ENCODE measurements at places on chromosomes 2 and 18.

- DNase-seq, result no peak
These were observed 4.6 kb downstream of the SP140 start for GRCh38 chr2:230230087-230230486.

GRCh38 chr2:218536804-218537494 lies 31.2 kb downstream of the USP37 start:
- DNase-seq, result no peak

DNA sequence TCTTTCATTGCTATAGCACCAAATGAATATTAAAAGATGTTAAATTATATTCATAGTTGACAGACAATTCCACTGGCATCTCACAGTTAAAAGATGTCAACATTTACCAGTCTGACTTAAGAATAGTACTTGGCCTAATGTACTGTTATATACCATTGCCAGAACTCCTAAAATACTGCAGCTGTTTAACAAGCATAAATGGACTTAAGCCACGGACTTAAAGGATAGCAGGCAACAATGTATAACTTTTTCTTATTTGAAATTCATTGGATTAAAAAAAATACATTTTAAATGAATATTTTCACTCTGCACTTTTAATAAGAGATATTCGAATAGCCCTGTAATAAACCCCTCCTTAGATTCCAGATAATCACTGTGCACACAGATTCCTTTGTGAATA lies 3.8 kb downstream of the TCF4 start:
- DNase-seq, result no peak

GRCh38 chr2:222049946-222050345 lies 248.9 kb downstream of the PAX3 start:
- DNase-seq, result no peak

DNA sequence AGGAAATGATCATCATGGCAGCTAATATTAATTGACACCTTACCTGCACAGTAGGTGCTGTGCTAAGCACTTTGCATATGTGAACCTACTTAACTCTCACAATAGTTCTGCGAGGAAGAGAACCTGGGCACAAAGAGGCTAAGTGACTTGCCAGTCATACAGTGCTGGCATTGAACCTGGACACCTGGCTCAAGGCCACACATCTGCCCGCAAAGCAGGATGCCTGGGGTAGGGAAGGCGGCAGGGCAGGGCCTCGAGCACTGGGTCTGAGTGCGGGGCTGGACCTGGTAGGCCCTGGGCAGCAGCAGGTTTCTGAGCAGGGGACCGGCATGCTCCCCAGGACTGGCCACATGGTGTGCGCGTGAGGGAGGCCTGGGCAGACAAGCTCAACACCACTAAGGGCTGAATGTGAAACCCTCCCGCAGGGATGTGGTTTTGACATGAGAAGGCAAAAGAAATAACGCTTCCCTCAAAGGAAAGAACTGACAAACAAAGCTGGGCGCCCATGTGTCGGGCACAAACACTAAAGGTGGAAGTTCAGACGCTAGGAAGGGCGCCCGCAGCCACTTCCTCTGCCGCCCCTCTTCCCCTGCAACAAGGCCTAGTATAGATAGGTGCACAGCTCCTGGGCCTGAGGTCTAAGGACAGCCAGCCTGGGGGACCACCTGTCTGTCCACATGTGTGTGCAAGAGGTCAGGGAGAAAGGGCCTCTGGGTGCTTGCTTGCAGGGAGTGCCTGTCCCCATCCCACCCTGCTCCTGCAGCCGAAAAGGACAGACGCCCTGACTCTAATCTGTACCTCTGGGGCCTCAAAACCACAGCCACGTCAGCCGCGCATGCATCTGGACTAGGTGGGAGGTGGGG lies 92.5 kb downstream of the ZFP36L2 start:
- DNase-seq, result no peak

DNA sequence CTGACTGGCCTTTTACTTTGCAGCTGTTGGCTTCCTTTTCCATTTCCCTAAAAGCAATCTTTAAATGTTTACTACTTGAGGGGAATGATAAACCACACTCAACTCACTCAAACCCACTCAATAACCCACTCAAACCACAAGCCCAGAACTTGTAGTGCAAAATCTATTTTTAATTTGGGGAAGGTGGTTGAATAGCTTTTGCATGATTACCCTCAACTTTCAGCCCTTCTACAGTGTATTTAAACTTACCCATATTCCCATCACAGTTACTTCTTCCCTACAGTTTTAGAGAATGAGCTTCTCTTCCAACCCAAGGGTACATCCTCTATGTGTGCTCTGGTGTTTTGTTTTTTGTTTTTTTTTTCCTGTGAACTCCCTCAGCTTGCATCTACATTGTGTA lies 636.1 kb downstream of the TDRD15 start:
- DNase-seq, result no peak

DNA sequence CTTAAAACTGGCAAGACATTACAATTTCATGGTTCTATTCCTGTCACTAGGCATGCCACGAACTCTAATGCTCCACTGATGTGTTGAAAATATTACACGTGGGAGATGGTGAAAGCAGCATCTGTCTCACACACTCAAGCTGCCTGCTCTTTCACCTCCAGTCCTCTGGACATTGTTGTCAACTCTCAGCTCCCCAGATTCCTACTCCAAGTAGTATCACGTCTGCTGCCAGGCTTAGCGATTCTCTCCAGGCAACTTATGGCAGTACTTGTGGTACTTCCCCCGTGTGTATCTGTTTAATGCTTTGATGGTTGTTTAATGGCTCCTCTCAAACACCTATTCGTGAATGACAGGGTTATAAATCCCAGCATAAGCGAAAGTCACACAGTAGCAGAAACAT lies 103.8 kb downstream of the TMEFF2 start:
- no peak for DNase-seq

- DNase-seq, result no peak
These were observed 21.9 kb downstream of the METTL8 start for GRCh38 chr2:171411791-171412483.

- no peak for DNase-seq
These were observed 43.3 kb upstream of the RAB1A start for GRCh38 chr2:65172994-65173790.

- no peak for DNase-seq
These were observed 38.0 kb downstream of the PTRHD1 start for GRCh38 chr2:24754985-24755705.

DNA sequence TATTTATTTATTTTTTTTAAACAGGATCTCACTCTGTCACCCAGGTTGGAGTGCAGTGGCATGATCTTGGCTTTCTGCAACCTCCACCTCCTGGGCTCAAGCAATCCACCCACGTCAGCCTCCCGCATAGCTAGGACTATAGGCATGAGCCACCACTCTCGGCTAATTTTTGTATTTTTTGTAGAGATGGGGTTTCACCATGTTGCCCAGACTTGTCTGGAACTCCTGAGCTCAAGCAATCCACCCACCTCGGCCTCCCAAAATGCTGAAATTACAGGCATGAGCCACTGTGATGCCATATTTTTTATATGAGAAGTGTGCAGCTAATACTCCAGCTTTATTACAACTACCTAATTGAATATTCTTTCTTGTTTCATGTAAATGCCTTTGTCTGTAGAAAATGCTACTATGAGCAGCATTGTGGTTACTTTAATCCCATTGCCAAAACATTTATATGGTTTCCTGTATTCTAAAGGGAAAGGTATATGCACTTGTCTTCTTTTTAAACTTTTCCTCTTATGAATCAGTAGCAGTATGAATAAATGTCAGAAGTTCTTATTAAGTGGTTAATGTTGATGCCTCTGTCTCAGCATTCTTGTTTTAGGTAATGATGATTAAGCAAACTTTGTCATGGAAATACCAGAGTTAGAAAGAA lies 9.5 kb upstream of the BCL2L11 start:
- no peak for DNase-seq

DNA sequence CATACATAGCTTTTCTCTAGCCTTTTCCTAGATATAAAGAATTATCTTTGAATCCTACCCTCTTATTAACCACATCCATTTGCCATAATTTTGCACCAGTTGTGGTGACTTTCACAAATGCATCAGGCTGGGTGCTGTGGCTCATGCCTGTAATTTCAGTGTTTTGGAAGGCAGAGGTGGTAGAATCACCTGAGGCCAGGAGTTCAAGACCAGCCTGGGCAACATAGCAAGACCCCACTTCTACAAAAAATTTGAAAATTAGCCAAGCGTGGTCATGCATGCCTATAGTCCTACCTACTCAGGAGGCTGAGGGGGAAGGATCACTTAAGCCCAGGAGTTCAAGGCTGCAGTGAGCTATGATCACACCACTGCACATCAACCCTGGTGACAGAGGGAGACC lies 672.4 kb upstream of the CHAC2 start:
- no peak for DNase-seq

- DNase-seq, result no peak
These were observed 564.9 kb upstream of the MEX3C start for GRCh38 chr18:51762373-51762772.

- no peak for DNase-seq
These were observed 14.0 kb upstream of the CREG2 start for GRCh38 chr2:101401326-101401665.

- no peak for DNase-seq
These were observed 79.2 kb downstream of the SETBP1 start for GRCh38 chr18:44759925-44760342.

DNA sequence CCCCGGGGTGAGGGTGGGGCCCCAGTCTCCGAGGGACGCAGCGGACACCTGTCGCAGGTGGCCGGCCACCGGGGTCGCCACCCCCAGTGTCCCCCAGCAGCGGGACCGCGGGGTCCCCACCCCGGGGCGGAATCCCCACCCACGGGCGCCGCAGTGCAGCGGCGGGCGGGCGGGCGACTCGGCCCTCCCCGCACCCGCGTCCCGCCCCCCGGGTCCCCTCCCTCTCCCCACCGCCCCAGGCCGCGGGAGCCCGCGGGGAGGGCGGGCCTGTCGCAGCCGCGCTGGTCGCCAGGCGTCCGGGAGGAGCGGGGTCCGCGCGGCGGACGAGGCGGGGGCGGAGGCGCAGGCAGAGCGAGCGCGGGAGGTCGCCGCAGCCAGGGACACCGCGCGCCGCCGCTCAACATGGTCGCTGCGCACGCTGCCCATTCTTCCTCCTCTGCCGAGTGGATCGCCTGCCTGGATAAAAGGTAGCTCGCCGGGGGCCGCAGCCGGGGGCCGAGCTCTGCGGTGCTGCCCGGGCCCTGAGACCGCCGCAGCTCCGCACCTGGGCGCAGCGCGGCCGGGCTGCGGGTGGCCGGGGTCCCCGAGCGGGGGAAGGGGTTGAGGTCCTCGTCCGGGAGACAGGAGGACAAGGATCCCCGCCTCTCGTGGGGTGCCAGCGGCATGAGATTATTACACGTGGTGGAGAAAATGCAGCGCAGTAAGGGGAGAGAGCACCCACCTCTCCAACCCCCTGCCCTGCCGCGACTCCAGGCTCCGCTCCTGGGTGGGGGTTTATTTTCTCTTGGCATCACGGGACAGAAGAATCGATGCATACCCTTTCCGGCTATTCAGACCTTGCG lies at the start of gene RAPGEF4:
Gene RAPGEF4 (plus strand): TSS at position 264 of the 842 bp plus-strand sequence. CDS start 139 bp downstream, at position 403.
- no peak for DNase-seq

DNA sequence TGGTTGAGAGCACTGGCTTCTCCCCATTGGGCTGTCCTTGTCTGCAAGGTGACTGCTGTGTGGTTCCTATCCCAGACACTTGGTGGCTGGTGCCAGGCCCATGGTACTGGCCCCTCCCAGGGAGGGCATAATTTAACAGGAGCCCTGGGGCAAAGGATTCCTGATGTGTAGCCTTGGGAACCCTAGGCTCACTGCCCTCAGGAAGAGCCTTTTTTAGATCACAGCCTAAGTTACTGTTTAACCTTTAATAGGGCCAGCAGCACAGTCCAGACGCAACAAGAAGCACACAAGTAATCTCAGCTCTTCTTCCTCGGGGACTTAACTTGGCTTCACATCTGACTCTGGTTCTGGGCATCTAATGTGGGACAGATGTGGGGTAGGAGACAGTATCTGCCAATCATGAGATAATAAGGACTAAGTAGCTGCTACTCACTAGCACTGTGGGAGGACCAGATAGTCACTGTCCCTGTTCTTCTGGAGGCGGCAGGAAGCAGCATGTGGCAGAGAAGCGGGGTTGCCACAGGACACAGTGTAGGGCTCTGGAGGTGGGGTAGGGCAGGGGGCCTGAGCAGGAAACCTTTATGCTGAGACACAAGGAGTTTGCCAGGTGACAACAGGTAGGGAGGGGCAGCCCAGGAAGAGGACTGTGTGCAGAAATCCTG lies 136.3 kb downstream of the TMEM17 start:
- DNase-seq, result no peak

DNA sequence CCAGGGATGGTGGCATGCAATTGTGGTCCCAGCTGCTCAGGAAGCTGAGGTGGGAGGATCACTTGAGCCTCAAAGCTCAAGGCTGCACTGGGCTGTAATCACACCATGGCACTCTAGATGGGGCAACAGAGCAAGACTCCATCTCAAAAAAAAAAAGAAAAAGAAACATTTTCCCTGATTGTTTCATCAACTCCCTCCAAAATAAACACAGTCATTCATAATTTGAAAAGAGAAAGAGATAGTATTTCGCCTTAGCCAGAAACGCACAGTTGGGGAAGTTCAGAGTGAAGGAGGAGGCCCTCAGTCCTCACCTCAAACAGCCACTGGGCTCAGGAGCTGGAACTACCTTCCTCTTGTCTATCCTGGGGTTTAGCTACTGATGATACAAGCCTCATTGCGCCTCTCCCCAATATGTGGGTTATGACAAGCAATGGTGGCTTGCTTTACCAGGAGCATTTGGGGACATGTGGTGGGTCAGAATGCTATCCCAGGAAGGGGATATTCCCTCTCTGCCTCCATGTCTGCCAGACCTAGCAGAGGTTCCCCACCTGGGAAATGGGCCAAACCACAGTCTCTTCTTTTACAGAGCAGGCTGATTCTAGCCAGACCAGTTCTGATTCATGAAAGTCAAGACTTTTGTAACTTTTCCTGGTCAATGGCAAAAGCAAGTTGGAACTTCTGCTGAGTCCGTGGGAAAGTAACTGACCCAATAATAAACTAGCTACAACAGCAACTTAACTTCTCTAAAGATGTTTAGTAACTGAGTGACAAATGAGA lies 22.2 kb upstream of the TMEM87B start:
- DNase-seq, result peak; percentile 66
